ENCODE measurements at places on chromosomes 16 and 17.

DNA sequence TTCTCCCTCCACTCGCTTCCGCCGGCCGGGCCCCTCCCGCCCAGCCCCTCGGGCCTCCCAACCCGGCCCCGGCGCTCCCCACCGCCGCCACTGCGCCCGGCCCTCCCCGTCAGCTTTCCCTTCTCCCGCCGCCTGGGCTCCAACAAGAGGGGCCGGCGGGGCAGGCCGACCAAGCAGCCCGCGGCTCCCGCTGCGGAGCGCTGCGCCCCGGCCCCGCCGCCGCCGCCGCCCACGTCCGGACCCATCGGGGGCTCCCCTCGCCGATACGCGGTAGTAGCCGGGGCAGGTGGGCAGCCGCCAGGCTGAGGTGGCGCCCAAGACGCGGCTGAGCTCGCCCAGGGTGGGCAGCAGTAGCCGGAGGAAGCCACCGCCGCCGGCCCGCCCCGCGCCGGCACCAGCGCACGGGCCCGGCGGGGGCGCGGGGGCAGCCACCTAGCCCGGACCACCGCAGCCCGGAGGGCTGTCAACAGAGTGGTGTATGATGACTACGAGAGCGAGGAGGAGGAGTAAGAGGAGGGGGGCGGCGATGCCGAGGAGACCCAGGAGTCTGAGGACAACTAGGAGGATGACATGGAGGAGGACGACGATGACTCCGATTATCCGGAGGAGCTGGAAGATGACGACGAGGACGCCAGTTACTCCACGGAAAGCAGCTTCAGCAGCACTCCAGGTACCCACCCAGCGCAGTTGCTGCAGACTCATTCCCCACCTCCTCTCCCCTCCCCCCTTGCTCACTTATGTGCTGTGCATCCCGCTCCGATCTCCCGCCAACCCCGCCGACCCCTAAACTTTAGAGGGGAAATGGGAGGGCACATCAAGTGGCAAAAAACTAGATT lies 498 bp downstream of the LRRC37B start:
- no peak for DNase-seq

DNA sequence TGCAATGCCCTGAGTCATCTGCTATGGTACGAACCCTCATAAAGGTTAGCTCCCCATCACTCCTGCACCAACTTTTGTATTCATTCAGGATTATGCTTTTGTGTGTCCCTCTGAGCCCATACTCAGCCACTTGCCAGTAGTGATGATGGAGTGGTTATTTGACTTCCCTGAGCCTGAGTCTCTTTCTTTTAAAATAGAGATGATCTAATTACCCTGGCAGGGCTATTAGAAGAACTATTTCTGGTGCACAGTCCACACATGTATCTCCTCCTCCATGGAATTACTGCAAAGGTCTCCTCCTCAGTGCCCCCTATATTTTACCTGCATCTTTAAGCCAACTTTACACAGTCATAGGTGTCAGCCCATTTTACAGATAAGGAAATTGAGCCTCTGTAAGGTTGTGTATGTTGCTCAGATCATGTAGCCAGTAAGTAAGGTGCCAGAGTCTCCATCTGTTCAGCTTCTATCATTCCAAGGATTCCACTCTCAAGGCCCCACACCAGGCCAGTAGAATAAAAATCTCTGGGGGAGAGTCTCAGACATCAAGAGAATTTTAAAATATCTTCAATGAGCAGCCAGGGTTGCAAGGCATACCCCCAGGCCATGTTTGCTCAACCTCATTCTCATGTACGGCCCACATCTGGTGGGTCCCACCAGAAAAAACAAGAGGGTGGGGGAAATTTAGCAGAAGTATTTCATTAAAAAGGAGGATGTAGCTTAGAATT lies 333.7 kb upstream of the HSBP1 start:
- no peak for DNase-seq

- no peak for DNase-seq
Observed at GRCh38 chr16:539901-540530, 12.5 kb downstream of the CAPN15 start.

GRCh38 chr17:69317625-69318024 lies 9.3 kb downstream of the ABCA5 start:
- no peak for DNase-seq

- DNase-seq: no peak
Observed at GRCh38 chr16:19898924-19899604, 14.4 kb upstream of the GPRC5B start.

DNA sequence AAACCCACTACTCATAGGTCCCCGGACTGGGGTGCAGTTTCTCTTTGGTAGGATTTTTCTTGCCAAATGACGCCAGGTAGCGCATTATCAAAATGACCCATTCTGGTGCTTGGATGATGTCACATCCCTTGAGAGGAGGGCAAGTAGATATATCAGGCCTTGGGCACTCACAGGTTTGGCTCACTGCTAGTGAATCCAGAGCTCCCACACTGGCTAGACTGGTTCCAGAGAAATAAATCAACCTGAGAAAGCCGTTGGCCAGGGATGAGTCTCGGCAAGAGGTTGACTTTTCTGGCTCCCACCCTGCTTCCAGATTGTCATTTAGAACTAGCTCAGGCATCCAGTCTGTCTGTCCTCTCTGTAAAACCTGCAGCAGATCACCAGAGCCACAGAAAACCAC lies 188.4 kb upstream of the MAF start:
- DNase-seq: no peak

DNA sequence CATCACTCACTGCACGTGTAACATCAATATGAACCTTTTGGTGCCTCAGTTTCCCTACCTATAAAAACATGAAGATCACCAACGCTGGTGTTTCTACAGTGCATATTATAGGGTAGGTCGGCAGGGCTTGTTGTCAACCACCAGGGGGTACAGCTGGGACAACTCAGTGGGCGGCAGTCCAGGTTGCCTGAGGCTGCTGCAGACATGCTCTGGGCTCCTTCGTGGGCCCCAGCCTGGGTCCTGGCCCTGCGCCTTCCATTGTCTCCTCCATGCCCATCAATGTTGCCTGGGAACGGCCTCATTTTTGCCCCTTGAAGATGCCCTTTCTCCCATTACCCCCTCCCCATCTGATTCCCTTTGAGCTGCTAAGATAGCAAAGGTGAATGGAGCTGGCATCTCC lies 89.8 kb downstream of the GSG1L start:
- DNase-seq: no peak

DNA sequence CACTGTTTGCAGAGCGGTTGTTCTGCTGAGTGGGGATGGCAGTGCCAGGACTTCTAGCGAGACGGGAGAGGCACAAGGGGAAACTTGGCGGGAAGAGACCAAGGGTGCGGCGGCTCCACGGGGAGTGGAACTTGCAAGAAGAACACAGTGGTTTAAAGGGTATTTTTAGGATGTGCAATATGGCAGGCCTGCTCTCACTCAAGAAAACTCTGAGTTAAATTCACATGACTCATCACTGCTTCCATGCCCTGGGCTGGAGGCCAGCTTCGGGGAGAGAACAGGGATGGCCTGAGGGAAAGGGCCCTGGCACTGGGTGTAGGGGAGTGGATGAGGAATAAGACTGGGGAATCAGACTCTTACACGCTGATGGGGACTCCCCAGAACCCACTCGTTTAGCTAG lies 13.3 kb upstream of the CD300LD start:
- DNase-seq: no peak

- no peak for DNase-seq
Observed at GRCh38 chr17:68969101-68969500, 13.9 kb upstream of the ABCA8 start.

DNA sequence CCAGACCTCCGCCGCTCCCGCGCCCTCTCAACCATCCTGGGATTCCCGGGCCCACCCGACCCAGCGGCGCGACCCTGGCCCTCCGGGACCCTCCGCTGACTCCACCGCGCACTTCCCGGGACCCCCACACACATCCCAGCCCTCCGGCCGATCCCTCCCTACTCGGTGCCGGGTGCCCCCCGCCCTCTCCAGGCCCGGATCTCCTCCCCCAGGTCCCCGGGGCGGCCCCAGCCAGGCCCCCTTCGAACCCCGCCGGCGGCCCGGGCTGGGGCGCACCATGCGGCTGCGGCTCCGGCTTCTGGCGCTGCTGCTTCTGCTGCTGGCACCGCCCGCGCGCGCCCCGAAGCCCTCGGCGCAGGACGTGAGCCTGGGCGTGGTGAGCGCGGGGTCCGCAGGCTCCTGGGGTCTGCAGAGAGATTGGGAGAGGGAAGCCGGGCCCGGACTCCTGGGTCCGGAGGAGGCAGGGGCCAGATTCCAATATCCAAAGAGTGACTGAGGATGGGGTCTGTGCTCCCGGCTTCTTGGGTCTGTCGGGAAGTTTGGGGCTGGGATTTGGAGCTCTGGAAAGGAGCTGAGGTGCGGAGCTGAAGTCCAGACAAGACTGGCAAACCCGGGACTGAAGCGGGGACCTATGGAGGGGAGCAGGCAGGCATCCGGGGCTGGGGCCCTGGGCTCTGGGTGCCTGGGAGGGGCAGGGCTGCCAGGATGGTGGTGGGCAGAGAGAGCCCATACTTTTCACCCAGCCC lies 453 bp downstream of the MMP25 start:
- DNase-seq: no peak

DNA sequence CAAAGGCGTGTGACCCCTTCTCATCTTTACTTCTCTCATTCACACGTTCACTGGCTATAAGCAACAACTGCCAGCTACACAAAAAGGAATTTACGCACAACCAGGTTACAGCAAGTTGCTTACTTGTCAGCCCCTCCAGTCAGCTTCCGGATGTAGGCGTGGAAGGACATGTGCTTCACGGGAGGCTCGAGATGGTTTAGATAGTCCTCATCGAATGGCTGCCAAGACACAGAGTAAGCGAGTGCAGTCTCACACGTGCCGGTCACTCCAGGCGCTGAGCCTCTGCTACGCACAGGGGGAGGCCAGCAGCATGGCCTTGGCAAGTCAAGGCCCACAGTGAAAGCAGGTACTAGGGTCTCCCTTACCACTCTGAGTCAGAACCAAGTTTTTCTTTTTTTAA lies 28.3 kb downstream of the NPLOC4 start:
- DNase-seq: no peak

GRCh38 chr17:21304091-21304490 lies 19.6 kb downstream of the MAP2K3 start:
- no peak for DNase-seq

DNA sequence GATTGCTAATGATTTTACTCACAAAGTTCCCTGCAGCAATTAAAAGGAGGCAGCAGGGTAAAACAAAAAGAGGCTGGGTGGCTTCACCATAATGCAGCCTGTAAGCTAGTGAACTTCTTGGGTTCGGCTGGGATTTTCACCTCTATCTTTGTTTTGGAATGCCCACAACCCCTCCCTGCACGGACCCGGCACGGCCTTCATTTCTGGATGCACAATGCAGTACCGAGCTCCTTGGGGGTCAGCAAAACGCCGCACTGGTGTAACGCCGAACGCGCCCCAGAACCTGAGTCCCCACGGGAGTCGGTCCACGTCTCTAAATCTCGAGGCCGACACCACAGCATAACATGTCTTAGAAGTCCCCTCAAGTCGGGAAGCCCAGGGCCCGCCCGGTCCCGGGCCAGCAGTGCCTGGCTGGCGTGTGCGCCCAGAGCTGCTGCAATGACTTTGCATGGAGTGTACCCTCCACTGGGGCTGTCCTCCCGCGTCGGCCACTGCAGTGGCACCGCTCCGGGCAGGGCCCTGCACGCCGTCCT lies 759 bp downstream of the UBE2O start:
- DNase-seq: no peak

- no peak for DNase-seq
Observed at GRCh38 chr17:76646712-76647111, 3.2 kb upstream of the ST6GALNAC1 start.

DNA sequence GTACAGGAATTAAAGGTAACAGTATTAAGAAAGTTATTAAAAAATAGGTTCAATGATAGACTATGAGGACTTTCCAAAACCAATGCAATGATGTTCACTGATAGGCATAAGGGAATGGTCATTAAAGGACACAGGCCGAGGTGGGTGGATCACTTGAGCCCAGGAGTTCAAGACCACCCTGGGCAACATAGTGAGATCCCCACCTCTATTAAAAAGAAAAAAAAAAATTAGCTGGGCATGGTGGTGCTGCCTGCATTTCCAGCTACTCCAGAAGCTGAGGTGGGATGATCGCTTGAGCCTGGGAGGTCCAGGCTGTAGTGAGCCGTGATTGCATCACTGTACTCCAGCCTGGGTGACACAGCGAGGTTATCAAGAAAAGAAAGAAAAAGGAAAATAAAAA lies 5.9 kb downstream of the TOP2A start:
- no peak for DNase-seq

GRCh38 chr17:57442914-57443571 lies 186.7 kb downstream of the MSI2 start:
- no peak for DNase-seq

DNA sequence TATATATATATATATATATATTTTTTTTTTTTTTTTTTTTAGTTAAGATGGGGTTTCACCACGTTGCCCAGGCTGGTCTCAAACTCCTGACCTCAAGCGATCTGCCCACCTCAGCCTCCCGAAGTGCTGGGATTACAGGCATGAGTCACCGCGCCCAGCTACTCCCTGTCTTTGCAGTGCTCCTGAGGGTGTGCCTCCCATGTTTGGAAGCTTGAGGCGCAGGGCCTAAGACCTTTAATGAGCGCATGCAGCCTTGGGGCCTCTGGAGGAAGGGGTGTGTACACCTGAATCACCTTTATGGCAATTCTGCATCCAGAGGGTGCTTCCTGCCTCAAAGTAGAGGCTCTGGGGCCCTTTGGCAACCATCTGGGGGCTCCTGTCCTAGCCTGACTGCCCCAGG lies 219.4 kb upstream of the CIBAR2 start:
- no peak for DNase-seq

DNA sequence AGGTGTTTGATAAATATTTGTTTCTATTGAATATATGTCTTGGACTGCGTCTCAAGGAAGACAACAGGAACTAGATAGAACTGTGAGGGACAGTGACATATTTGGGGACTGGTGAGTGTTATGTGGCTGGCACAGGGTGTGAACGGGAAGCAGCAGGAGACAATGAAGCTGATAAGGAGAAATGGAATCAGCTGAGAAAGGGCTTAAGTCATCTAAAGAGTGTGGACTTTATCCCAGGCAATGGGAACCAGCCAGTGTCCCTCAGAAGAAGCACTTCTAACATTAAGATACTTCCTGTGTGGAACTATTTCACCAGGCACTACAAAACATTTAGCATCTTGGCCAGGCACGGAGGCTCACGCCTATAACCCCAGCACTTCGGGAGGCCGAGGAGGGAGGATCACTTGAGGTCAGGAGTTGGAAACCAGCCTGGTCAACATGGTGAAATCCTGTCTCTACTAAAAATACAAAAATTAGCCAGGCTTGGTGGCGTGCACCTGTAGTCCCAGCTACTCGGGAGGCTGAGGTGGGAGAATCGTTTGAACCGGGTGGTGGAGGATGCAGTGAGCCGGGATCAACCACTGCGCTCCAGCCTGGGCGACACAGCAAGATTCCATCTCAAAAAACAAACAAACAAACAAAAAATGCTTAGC lies 41.2 kb downstream of the ARHGAP17 start:
- no peak for DNase-seq

Measured in right renal pelvis (tissue), 4 donors.